Activated CD8-positive, alpha-beta memory T cell treated with anti-CD3 and anti-CD28 coated beads, Interleukin-2, amount 10 ng/mL, durations not matched to agents 7 days and 5 days (primary cell): ENCODE measurements at places on chromosomes 2 and 18.

- H3K4me3 ChIP-seq: no peak overlapping the region
- no peaks in the 10 kb centered on the region for H3K36me3 ChIP-seq
- H3K4me1 ChIP-seq: no peaks in the 10 kb centered on the region
- no peak overlapping the region for H3K27ac ChIP-seq
- H3K27me3 ChIP-seq: no peaks in the 10 kb centered on the region
Measured at GRCh38 chr2:146246736-146247523, 1597.9 kb upstream of the ACVR2A start.

DNA sequence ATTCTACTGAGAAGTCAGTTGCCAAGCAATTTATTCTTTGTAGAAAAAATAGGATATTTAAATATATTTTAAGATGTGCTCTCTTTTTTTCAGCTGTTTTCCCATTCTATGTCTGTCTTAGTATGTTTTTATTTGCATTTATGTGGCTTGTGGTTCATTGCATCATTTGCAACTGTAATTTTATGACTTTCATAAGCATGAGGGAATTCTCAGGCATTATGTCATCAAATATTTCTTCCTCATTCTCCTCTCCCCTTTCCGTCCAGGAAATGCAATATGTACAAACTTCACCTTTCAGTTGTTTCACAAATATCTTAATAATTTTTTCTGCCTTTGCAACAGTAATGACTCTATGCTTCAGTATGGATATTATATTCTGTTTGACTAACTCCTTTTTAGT lies 560.2 kb upstream of the LRATD1 start:
- no peak overlapping the region for H3K27ac ChIP-seq
- no peaks in the 10 kb centered on the region for H3K4me1 ChIP-seq
- H3K36me3 ChIP-seq: no peaks in the 10 kb centered on the region
- no peak for DNase-seq

DNA sequence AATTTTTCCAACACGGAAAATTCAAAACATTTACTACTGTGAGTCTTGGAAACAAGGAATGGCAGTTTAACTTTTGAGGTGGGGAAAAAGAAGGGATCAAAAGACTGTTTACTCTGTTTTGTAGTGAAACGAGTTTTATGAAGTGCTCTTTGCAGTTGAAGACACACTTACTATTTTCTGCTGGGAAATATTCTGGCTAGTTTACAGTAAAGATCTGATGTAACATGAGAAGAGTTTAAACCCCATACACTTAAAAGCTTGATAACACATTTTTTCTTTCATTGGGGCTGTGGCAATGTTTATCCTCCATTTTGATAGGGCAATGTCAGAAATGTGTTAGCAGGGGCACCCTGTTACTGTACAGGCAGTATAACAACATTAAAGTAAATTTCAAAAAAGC lies 124.9 kb upstream of the SMAD7 start:
- no peaks in the 10 kb centered on the region for H3K27me3 ChIP-seq
- peaks cover 16% of the 10 kb centered on the region for H3K4me1 ChIP-seq
- no peak overlapping the region for H3K27ac ChIP-seq
- DNase-seq: no peak
- H3K36me3 ChIP-seq: peaks cover 7% of the 10 kb centered on the region

DNA sequence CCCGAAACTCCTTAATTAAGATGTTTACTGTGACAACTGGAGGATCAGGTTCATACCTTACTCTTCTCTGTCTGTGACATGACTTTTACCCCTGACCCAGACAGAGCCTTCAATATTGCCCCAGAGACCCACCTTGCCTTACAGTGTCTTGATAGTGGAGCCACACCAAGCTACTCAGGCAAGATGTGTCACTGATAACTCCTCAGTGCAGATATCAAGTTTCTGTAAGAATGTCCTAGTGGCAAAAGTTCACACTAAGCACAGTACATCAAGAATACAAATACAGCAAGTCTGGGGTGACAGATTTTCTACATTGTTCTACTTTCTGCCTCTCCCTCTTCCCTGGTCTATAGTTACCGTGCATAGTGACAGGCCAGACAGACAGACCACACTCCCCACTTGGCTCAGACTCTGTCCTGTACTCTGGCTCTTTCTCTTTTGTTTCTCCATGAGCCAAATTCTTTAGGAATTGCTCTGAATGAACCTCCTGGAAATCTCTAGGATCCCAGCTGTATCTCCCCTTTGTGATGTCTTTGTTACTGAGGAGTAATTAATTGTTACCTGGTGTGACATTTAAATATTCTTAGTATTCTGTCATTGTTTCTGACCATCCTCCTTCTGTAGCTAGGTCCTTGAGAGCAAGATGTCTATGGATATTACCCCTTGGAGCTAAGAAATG lies 24.1 kb upstream of the APOB start:
- H3K36me3 ChIP-seq: no peaks in the 10 kb centered on the region
- H3K27ac ChIP-seq: no peak overlapping the region
- no peak for DNase-seq
- no peaks in the 10 kb centered on the region for H3K4me1 ChIP-seq
- no peak overlapping the region for H3K4me3 ChIP-seq

- no peaks in the 10 kb centered on the region for H3K27me3 ChIP-seq
- H3K27ac ChIP-seq: no peak overlapping the region
- DNase-seq: no peak
- no peaks in the 10 kb centered on the region for H3K4me1 ChIP-seq
Measured at GRCh38 chr2:149884871-149885270, 297.3 kb upstream of the MMADHC start.

GRCh38 chr2:61451178-61451577 lies 19.7 kb downstream of the USP34 start:
- no peak for DNase-seq
- H3K4me3 ChIP-seq: no peak overlapping the region
- H3K36me3 ChIP-seq: peaks cover 31% of the 10 kb centered on the region
- H3K4me1 ChIP-seq: peaks cover 6% of the 10 kb centered on the region
- no peaks in the 10 kb centered on the region for H3K27me3 ChIP-seq

DNA sequence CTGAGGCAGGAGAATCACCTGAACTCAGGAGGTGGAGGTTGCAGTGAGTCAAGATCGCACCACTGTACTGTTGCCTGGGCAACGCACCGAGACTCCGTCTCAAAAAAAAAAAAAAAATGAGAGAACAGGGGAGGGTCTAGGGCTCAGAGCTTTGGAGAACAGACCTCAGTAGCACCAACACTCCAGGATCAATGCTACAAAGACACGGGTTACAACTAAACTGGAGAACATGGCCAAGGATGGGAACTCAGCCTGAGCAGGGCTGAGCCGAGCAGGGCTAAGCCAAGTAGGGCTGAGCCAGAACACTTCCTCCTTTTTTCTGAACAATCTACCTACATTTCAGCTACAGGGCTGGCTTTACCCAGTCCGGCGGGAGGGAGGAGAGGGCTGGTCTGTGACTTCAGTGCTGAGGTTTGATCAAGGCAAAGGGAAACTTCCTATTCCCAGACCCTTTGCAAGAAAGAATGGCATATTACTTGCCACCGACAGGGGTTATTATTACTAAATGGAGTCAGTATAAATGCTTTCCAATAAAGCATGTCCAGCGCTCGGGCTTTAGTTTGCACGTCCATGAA lies 2.9 kb upstream of the CASP8 start:
- no peaks in the 10 kb centered on the region for H3K27me3 ChIP-seq
- peak overlapping the region; percentile 98 for H3K27ac ChIP-seq
- H3K36me3 ChIP-seq: peaks cover 43% of the 10 kb centered on the region
- peak overlapping the region; percentile 83 for H3K4me3 ChIP-seq

DNA sequence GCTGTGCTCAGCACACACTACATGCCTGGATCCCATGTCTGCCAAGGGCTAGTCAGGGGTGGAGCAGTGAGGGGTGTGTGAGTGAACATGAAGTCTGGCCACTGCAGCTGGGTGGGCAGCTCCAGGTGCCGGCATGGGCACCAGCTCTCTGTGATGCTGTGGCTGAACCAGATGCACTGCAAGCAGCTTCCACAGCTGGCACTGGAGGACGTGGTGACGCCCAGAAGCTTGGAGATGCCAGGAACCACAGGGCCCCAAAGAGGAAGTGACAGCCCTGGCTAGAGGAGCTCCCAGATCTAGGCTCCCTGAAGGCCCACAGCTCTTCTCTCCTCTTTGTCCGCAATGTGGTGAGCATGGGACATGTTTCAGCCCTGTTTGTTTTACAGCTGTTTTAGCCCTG lies 776.3 kb upstream of the POU3F3 start:
- no peak for DNase-seq
- no peak overlapping the region for H3K27ac ChIP-seq
- H3K27me3 ChIP-seq: no peaks in the 10 kb centered on the region
- no peaks in the 10 kb centered on the region for H3K4me1 ChIP-seq

- H3K36me3 ChIP-seq: no peaks in the 10 kb centered on the region
- H3K4me3 ChIP-seq: no peak overlapping the region
- DNase-seq: no peak
Measured at GRCh38 chr2:79855264-79856006, 342.6 kb downstream of the CTNNA2 start.

GRCh38 chr2:50398766-50399056 lies 633.2 kb downstream of the NRXN1 start:
- no peaks in the 10 kb centered on the region for H3K27me3 ChIP-seq
- DNase-seq: no peak
- no peaks in the 10 kb centered on the region for H3K36me3 ChIP-seq
- no peak overlapping the region for H3K27ac ChIP-seq
- no peak overlapping the region for H3K4me3 ChIP-seq
- no peaks in the 10 kb centered on the region for H3K4me1 ChIP-seq
